ENCODE measurements at places on chromosomes 16 and 17.
A peak's percentile ranks its signal among the peaks of the same experiment; 100 is the strongest.

- DNase-seq: no peak
Measured at GRCh38 chr16:85952811-85953210, 53.8 kb downstream of the IRF8 start.

GRCh38 chr16:52563767-52564611 is 17.0 kb upstream of the TOX3 start:
- no peak for DNase-seq

- DNase-seq: no peak
Measured at GRCh38 chr16:87964049-87964659, 12.9 kb downstream of the BANP start.

GRCh38 chr17:79214940-79215604 is 140.4 kb downstream of the ENGASE start:
- peak; percentile 50 for DNase-seq

DNA sequence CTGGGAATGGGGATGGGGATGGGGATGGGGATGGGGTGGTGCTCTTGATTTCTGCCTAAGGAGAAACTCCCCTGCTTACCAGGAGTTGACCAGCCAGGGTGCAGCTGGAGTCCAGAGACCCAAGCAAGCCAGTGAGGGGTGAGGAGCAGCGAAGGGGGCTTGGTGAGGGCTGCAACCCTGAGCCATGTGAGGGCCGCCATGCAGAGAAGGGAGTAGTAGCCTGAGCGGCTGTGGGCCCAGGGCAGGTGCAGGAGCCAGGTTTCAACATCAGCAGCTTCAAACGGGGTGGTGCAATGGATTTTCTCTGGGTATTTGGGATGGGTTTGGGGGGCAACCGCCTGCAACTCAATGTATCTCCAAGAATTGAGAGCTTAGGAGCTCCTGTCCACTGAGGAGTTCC is 35.2 kb downstream of the COX4I1 start:
- no peak for DNase-seq

DNA sequence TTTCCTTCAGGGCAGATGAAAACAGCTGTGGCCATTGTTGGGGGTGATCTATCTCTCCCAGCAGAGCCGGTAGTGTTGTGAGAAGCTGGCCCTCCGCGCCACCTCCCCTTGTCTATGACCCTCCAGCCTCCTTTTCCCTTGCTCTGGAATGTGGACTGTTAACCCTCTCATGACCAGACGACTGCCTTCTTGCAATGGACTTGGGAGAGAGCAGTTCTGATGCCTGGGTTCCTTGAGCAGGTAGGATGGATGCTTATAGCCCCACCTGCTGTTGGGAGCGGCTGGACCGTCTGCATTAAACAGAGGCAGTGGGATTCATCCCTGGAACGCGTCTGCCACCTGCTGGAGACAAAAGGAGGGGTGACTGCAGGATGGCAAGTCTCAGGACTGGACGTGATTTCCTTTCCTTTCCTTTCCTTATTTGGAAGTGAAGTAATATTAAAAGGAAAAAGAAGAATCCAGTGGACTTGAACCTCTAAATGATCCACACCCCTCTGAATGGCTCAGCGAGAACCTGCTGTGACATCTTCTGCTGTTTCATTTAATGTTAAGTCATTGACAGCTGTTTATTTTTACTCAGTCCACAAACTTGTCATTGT is 1.8 kb upstream of the SOST start:
- peak; percentile 92 for DNase-seq

DNA sequence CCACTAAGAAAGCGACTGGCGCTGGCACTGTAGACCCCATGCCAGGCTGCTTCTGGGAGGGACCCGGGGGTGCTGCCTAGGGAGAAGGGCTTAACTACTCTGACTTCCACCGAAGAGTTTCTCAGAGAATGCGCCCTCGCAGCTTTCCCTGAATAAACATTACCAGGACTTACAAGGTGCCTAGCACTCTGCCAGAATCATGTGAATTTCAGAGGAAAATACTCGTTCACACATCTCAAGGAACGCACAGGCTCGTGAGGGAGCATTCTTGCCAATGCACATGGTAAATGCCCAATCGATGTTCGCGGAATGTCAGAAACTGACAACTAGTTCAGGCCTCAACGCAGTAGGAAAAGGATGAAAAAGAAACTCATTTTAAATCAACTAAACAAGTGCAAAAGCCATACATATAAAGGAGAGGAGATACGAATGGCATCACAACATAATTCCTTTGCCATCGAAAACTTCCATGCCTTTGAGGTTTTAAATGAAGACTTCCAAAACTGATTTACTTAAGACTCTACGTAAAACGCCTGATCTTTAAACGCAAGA is 999 bp downstream of the CMC2 start:
- DNase-seq: no peak

Data from left lung (tissue), 14 donors.